ENCODE measurements at places on chromosomes 4 and X.
A peak's percentile ranks its signal among the peaks of the same experiment; 100 is the strongest.

DNA sequence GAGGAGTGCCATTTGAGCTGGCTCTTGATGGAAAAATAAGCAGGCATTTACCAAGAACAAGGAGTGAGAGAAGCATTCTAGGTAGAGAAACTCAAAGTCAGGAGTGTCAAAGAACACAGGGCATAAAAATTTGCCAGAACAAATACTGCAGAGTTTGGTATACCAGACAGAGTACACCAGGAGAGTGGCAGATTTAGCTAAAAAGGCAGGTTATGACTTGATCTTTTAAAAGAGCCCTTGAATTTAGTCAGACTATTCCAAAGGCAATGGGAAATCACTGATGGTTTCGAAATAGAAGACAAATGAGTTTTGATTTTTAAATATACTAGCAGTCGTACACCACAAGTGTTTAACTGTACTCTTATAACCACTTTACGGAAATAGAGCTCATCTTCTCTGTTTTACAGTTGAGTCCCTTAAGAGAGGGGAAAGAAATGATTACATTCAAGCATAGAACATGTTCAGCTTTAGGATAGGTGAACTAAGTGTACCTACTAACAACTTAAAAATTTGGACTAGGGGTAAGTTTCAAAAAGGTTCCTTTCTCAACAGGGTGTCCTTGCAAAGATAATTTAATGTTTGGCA, 10.2 kb downstream of the UBE2D3 start:
- no peak for DNase-seq

DNA sequence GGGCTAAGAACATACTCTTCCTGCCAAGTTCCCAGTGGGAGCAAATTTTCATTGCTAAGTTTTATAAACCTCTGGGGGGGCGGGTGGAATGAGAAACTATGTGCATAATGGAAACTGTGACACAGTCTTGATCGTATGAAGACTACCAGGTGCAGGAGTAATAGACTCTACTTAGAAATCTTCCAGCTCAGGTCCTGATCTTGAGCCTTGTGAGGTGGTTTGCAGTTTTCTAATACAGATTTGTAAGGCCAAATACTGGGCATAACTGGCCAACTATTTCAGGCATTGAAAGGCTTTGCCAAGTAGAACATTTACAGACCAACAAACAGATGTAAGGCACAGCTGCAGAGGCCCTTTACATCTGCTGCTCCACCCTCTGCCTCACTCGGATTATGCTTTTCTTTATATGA, 89.7 kb upstream of the CBR4 start:
- peak; percentile 68 for DNase-seq

DNA sequence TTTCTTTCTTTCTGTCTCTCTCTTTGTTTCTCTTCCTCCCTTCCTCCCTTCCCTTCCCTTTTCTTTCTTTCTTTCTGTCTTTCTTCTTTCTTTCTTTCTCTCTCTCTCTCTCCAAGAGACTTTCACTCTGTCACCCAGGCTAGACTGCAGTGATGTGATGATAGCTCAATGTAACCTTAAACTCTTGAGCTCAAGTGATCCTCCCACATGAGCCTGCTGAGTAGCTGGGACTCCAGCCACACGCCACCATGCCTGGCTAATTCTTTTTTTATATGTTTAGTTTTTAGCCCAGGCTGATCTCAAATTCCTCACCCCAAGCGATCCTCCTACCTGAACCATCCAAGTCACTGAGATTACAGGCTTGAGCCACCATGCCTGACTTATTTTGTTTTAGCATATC, 64.3 kb upstream of the EMCN start:
- DNase-seq = no peak

- no peak for DNase-seq
These were observed 329.6 kb upstream of the CLNK start for GRCh38 chr4:11014199-11014598.

- peak; percentile 65 for DNase-seq
These were observed 4.2 kb downstream of the PRDM8 start for GRCh38 chr4:80201252-80202151.

GRCh38 chr4:102717448-102718092, 43.2 kb downstream of the MANBA start:
- DNase-seq = peak; percentile 30

- peak; percentile 85 for DNase-seq
These were observed 74.4 kb downstream of the PDLIM5 start for GRCh38 chr4:94525993-94526728.

- DNase-seq = no peak
These were observed 103.7 kb downstream of the APOOL start for GRCh38 chrX:85107407-85107806.

GRCh38 chrX:105882581-105883275, 60.4 kb downstream of the NRK start:
- no peak for DNase-seq

GRCh38 chrX:42149765-42150164, 226.4 kb upstream of the CASK start:
- no peak for DNase-seq

GRCh38 chrX:103918050-103918449, 44.4 kb upstream of the TMSB15B start:
- DNase-seq = peak; percentile 73

DNA sequence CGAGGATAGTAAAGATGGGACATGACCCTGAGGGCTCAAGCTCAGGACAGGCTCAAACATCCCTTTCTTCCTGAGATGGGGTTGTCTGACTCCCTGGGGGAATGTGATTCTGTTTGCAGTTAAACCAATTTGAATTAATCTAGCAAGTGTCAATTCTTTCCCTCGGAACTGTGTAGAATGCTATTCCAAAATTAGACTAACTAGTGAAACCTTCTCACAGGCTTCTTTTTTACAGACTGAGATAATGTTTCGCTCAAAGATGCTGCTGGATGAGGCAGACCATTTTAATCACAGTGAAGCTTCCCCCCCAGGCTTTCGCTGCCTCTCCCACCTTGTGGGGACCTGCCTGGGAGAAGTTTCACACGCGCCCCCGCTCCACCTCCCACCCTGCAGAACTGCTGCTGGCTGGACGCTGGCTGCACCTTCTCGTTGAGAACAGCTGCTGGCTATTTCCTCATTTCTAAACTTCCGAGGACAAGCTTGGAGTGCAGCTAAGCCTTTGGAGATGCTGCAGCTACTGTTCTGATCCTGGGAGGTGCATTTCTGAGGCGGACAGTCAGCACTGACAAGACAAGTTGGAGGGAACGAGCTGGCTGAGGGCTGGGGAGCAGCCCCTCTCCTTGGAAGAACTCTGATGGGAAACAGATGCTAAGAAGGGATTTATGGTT, 297.8 kb downstream of the RAPGEF2 start:
- peak; percentile 94 for DNase-seq

- DNase-seq = no peak
These were observed 5.8 kb upstream of the DCLK2 start for GRCh38 chr4:150072471-150072870.

DNA sequence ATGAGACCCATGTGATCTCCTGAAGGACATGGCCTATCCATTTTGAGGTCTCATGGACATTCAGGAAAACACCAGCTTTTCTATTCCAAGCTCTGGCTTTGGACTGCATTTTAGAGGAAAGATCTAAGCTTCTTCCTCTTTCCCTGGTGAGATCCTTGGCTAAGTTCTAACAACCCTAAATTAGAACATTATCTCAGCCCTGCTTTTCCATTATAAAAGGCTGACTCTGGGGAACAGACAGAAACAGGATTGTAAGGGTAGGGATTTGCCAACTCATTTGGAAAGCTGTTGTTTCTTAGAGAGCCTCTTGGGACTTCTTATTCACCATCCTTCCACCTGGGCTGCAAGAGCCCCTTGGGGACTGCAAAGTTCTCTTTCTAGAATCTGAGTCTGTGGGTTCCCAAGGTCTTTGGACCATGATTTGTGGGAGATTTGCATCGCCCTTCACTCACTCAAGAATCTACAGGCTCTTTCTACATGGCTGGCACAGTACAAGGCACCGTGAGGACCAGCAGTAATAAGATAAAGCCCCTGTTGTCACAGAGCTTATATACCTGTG, 146.9 kb downstream of the FNIP2 start:
- DNase-seq = no peak

DNA sequence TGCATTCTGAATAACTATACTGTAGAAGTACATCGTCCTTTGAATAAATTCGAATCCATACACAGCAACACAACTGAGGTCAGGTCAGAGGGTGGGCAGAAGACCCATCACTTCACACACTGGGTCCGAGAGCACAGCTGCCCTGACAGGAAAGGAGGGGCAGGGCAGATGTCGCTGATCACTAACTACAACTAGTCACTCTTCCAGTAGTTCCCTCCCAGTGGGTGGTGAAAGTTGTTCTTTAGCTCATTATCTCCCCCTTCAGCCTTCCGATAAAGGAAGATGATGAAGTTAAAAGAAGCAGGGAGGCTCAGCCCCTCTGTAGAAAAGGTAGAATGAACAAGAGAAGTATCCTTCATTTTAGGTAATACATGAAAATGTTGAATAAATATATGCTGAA, 278.9 kb downstream of the INPP4B start:
- no peak for DNase-seq

GRCh38 chrX:99095965-99096635, 1314.0 kb downstream of the PCDH19 start:
- DNase-seq = no peak

GRCh38 chr4:86432559-86433134, 72.8 kb upstream of the MAPK10 start:
- no peak for DNase-seq

DNA sequence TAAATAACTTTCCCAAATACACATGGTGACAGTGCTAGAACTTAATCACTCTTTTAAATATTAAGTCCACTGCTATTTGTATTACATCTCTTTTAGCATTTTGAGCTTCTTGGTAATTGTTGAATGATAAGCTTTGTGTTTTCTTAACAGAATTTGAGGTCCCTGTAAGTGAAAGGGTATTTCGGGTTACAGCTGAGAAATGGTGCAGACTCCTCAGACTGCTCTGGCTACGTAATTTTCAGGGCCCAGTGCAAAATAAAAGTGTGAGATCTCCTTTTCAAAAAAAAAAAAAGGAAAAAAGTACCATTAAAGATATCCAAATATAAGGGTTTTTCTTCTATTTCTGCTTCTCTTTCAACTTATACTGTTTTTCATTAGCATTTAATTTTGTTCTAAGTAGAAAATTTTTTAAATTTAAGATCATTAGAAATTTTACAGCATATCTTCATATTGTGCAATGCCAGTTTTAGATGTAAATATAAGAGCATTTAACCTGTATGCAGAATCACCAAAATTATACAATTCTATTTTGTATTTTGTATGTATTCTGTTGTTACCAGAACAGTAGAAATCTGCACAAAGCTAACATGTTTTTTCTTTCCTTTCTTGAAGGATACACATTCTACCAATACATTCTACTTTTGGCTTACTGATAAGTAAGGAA, 33.6 kb upstream of the FGF5 start:
- DNase-seq = no peak

GRCh38 chrX:19865567-19866363, 21.6 kb downstream of the SH3KBP1 start:
- no peak for DNase-seq

GRCh38 chr4:187618701-187619281, 376.8 kb upstream of the ZFP42 start:
- peak; percentile 60 for DNase-seq

DNA sequence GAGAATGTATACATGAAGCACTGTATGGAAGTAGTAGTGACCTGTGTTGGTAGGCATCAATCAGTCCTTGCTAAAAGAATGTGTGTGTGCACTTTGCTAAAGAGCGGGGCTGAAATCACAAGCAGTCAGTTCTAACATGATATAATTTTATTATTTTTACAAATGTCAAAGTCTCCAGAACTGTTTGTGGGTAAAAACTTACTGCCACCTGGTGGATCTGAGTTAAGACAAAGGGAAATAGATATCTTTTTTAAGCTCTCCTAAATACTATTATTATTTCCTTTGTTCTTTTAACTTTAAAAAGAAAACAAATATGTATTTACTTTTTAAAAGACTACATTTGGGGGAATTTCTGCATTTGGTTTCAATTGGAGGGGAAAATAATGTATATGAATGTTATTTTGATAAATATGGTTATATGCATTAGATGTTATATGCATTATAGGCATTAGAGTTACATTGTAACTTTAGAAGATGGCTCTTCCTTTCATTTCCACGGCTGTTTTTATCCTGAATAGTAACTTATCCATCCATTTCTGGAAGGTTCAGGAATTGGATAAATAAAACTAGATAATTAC, 7.8 kb upstream of the CLOCK start:
- peak; percentile 61 for DNase-seq

GRCh38 chr4:121062521-121062920, 9.8 kb downstream of the NDNF start:
- DNase-seq = no peak

- DNase-seq = peak; percentile 69
These were observed 43.8 kb downstream of the PDS5A start for GRCh38 chr4:39933671-39934590.

- DNase-seq = peak; percentile 81
These were observed 179.8 kb downstream of the SCFD2 start for GRCh38 chr4:53185869-53186585.

All from EH (cell line).